Stimulated activated CD4-positive, alpha-beta T cell treated with anti-CD3 and anti-CD28 coated beads, Interleukin-4, amount 100 ng/mL, for 24 hours (primary cell): ENCODE measurements at places on chromosomes 2 and 18.

- no peak for DNase-seq
Observed at GRCh38 chr2:185221-185620, 78.6 kb downstream of the SH3YL1 start.

DNA sequence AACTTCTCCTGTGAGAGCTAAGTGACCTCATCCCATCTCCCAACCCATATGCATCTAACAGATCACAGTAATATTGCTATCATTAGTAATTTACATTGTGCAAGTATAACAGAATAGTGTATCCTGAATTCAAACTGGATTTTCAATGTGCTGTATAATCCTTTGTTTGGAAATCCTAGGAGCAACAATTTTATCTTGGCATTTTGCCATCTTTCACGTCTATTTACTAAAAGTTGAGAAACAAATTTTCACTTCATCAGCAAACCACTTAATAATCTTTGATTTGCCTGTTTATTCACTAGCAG, 3.8 kb downstream of the HNRNPLL start:
- no peak for DNase-seq

DNA sequence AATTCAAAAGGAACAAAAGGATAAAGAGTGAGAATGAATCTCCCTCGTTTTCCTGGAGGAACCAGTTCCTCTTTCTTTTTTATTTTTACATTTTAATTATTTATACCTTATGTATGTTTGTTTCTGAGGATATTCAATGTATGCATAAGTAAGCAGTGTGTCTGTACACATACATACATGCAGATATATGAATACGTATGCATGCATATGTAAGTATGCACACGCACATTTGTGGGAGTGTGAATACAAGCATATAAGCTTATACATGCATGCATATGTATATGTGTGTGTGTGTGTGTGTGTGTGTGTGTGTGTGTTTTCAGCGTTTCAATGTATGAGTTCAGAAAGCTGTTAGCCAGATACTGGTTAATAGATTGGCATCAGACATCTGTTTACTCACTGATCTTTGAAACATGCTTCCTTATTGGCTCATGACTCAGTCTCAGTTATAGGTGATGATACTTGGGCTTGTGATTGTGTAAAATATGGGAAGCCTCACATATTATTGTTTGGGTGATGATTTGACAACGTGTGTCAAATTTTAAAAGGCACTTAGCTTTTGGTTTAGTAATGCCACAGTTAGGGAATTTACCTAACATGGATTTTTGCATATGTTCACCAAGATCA, 279.7 kb upstream of the TRIB2 start:
- no peak for DNase-seq

DNA sequence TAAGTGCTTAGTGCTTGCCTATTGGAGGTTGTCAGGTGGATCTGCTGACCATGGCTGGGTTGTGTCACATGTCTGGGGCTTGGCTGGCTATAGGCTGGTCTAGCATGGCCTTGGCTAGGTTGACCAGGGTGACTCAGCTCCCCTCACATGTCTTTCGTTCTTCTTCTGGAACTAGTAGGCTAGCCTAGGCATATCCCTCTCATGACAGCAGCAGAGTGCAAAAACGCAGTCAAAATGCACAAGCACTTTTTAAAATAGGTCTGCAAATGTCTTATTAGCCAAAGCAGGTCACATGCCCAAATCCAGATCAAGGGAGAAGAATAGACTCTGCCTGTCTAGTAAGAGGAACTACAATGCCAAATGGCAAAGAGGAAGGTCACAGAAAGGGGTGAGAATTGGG, 179.7 kb upstream of the ACVR2A start:
- DNase-seq, result no peak

GRCh38 chr2:147989809-147990403, 30.6 kb downstream of the ORC4 start:
- DNase-seq, result peak; percentile 19

DNA sequence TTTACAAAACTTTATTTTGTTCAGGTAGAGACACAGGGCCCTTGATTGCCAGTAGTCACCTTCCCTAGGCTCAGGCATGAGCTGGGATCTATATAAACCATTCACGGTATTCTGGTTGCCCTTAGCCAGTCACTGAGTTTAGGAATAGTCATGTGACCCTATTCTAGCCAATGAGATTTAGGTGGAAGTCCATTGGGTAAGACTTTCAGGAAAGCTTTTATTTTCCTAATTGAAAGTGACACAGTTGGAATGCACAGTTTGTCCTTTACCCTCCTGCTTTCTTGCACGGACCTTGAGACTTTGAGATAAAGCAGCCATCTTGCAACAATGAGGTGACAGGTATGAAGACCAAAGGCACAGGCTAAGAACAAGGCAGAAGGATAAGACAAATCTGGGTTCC, 21.5 kb downstream of the SLC4A5 start:
- no peak for DNase-seq

- DNase-seq, result no peak
Observed at GRCh38 chr2:68193144-68193543, 35.5 kb downstream of the PNO1 start.

- DNase-seq, result no peak
Observed at GRCh38 chr18:240175-240574, 27.7 kb downstream of the THOC1 start.

GRCh38 chr18:39232490-39232889, 1666.9 kb upstream of the CELF4 start:
- DNase-seq, result no peak

DNA sequence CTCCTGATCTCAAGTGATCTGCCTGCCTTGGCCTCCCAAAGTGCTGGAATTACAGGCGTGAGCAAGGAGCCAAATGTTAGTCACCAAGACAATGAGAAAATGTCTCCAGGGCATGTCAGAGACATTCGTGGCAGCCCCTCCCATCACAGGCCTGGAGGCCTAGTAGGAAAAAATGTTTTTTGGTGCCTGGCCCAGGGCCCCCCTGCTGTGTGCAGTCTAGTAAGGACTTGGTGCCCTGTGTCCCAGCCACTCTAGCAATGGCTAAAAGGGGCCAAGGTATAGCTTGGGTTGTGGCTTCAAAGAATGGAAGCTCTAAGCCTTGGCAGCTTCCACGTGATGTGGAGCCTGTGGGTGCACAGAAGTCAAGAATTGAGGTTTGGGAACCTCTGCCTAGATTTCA, 12.5 kb upstream of the TXNL4A start:
- DNase-seq, result no peak

GRCh38 chr2:28271919-28272250, 120.8 kb upstream of the FOSL2 start:
- DNase-seq, result no peak

DNA sequence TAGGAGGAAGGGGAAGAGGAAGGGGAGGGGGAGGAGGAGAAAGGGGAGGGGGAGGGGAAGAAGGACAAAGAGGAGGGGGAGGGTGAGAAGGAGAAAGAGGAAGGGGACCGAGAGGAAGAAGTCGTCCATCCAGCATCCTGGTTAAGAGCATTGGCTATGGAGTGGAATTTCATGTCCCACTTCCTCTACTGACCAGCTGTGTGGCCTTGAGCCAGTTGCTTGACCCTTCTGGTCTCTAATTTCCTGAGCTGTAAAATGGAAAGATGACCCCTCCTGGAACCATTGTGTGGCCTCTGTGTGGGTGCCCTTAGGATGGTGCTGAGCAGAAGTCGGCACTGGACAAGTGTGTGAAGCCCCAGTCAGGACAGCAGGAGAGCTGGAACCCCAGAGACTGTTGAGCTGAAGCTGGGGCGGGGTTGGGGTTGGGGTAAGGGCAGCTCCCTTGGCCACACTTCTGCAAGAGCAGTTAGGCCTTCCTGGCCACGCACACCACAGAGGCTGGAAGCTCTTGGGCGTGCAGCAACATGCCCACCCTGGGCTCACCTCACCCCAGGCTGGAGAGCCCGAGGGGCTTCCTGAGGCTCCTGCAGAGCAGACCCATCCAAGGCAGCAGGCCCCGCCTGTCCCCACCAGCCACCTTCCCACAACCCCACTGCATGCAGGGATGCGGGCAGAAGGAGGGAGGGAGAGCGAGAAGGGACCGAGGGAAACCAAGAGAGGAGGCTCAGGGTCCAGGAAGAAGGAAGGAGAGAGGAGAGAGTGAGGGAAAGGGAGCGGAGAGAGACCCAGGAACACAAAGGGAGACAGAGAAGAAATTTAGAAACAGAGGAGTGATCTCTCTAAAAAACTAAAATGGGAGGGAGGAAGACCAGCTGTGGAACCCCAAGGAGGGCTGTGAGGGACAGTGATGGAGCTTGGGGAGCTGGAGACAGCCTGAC, 16.2 kb downstream of the ADRA2B start:
- no peak for DNase-seq

DNA sequence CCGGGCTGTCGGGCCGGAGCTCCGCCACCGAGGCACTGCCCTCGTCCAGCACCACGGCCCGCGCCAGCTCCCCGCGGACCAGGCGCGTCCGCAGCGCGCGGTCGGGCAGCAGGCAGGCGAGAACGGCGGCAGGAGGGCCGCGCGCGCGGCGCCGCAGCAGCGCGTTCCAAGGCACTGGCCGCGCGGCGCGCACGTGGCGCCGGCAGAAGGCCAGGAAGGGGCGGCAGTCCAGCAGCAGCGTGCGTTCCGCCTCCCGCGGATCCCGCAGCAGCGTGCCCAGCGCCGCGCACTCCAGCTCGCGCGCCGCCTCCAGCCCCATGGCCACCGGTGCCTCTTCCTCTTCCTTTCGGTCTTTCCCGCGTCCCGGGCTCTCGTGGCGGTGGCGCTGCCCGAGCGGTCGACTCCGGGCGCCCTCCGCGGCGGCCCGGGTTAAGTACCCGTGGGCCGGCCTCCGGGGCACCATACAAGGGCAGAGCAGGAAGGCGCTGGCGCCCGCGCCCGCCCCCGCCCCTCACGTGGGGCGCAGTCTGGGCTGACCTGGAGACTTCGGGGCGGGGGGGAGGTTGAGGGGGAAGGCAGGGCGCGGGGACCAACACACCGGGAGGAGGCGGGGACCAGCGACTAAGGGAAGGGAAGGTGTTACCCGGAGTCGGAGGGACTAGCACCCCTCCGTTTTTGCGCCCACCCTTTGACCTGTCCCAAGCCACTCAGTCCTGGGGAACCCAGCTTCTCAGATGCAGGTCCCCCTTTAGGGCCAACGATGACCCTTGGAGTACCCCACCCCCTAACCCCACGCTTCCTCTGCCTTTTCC, at the start of gene DUSP2:
Gene DUSP2, minus strand, starts transcription at position 405 of the 812 bp plus-strand sequence. Its CDS starts 86 bp downstream, at position 319.
- peak; percentile 91 for DNase-seq

- DNase-seq, result no peak
Observed at GRCh38 chr2:67108231-67108630, 288.9 kb upstream of the ETAA1 start.

DNA sequence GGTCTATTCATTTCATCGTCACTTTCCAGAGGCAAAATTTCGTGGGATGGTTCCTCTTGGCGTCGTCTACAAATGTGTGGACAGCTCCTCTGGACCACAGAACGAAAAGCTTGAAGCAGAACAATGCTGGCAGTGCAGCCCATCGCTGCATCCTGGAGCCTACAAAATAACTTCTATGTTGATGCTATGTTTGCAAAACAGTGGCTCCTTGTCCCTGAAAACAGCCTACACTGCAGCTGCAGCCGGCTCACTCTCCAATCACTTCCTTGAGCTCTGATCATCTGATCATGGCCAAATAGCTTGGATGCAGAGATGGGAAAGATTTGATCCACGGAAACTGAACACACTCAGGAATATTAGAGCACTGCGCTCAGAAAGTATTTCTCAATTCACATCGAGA, 60.0 kb downstream of the DOCK10 start:
- DNase-seq, result no peak
